ENCODE measurements at places on chromosomes 12 and 14.

GRCh38 chr14:79424462-79424861, 786.8 kb downstream of the DIO2 start:
- no peak for DNase-seq

GRCh38 chr14:91108941-91109611, 4.8 kb upstream of the DGLUCY start:
- DNase-seq: no peak

GRCh38 chr14:77526266-77526665, 27.6 kb upstream of the ISM2 start:
- DNase-seq: no peak

- DNase-seq: no peak
These were observed 80.9 kb downstream of the WSCD2 start for GRCh38 chr12:108210001-108210400.

GRCh38 chr14:45246691-45247090, 6.3 kb downstream of the MIS18BP1 start:
- DNase-seq: no peak

- no peak for DNase-seq
These were observed 125.4 kb downstream of the KIF26A start for GRCh38 chr14:104263675-104264358.

GRCh38 chr14:60204104-60204842, 39.1 kb upstream of the DHRS7 start:
- no peak for DNase-seq

DNA sequence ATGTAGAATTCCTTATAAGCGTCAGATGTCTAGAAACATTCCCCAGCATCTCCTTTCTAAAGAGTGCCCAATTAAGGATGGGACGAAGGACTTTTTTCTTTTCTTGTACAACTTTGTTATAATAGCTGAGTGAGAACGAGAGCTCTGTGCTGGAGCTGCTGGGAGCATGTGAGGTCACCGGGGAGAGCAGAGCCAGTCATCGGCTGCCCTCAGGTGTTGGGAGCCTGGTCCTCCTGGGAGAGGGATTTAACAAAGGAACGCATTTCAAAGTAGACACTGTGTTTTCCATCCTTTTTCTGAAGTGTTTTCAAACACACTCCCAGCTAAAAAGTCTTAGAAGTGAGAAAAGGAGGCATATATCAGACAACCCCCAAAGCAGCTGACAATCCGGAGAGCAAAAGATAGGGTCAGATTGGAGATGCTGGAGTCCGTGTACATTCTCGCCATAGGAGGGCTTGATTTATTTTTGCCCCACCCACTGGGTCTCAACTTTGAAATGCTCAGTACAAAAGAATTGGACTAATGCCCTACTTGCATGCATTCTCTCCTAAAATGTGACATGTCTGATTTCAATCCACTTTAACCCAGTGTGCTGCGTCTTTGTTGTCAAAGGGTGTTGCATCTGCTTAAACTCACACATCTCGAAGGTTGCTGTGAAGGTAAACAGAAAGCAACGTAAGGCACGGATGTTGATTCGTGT, 50.8 kb upstream of the PIWIL1 start:
- no peak for DNase-seq

DNA sequence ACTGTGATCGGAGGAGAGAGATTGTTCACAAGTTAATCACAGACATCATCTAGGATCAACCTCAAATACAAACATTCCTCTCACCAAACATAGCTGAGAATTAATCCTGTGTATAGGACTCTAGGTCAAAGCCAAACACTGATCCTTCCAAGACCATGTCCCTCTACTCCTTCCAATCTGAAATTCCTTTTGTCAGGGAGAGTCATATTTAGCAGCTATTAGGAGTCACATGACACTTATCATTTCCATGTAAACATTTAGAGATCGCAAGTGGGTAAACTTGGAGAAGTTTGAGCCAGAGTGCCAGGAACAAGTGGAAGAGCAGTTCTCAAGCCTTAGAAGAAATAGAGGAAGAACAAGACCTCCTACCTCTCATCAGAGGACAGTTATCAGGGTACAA, 13.5 kb downstream of the OR2AP1 start:
- DNase-seq: no peak

DNA sequence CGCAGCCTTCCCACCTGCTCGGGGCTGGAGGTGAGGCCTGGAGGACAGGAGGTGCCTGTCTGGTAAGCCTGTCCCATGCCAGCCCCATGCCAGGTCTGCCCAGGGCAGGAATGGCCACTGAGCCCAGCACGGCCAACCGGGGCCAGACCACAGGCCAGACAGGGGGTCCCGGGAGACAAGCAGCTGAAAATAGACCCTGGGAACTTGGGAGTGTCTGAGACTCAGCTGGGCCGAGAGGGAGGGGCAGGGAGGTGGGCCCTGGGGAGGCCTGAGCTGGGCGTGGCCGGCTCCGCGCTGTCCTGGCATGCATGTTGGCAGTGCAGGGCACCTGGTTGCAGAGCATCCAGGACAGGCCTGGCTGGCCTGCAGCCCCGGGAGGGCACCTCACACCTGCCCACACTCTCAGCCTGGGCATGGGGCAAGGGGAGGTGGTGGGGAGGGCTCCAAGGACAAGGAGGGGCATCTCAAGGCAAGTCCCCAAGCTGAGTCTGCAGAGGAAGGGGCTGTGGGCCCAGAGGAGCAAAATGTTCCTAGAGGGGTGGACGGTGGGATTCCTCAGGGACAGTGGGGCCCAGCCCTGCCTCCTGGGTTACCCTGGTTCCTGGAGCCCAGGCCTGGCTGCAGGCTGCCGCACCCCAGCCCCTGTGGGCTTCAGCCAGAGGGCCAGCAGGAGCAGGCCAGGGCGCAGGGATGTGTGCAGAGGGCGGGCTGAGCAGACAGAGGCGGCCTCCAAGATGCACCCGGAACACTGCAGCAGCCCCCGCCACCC, 3.2 kb upstream of the CRIP1 start:
- no peak for DNase-seq

- peak; percentile 54 for DNase-seq
These were observed 353.7 kb downstream of the APAF1 start for GRCh38 chr12:98998697-98999299.

DNA sequence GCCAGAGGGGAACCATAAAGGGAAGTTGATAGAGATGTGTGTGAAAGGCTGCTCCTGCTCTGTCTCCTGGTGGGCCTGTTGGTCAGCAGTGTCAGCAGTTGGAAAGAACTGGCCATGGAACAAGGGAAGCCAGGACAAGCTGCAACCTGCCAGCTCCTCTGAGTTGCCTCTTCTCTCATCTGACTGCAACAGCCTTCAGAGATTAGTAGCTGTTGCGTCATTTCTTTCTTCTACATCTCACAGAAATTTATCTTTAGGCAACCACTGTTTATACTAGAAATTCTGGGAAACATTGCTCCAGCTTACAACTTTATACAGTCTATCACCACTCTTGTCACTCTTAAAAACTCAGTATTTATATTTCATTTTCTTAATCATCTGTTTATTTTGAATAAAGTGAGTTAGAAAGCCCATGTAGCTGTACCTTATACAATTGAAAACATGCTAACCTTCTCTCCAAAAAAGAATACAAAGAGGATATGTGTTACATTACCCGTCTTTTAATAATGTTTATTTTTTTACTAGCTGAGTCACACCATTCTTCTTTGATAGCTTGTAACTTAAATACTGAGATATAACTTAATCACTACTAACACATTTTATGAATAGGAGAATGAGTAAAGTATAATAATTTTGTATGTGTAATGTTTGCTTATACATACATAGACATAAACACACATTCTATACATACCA, 224.2 kb downstream of the LRFN5 start:
- no peak for DNase-seq

DNA sequence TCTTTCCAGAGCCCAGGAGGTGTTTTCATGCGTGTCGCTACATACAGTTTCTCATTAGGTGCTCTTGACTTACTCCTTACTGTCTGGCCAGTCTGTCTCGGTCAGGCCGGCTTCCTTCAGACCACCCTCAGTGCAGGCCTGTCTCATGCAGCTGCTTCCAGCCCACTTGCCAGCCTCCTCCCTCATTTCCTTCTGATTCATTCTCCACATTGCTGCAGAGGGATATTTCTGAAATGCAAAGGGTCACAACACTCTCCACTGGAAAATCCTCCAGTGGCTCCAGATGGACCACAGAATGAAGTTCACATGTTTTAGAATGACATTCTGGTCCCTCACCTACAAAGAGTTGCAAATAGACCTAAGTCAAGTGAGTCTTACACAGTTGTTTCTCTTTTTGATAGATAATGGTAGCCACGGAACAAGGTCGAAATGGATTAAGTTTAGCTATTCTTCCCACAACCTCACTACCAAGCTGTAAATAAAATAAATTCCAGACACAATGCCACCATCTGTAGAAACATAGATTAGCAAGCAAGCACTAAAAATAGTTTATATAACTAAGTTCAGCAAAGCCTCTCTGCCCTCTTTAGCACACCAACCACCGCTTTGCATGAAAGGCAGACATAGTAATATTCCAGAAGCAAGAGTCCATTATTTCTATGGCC, 146.9 kb downstream of the ESR2 start:
- no peak for DNase-seq

DNA sequence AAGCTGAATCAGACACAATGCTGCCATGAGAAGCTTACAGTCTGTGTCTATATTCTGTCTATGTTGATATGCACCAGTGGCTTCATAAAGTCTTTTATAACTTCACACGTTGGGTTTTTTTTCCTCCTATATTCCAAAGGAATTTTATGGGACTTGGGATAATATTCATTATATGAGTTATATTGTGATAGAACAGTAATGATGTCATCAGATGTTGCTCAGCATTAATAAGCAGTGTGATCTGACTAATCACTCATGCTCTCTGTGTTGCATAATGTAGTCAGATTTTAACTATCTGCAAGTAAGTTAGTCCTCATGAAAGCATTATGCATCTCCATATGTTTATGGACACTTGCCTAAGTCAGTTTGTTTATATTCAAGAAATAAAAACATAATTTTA, 159.6 kb downstream of the PLCZ1 start:
- no peak for DNase-seq

DNA sequence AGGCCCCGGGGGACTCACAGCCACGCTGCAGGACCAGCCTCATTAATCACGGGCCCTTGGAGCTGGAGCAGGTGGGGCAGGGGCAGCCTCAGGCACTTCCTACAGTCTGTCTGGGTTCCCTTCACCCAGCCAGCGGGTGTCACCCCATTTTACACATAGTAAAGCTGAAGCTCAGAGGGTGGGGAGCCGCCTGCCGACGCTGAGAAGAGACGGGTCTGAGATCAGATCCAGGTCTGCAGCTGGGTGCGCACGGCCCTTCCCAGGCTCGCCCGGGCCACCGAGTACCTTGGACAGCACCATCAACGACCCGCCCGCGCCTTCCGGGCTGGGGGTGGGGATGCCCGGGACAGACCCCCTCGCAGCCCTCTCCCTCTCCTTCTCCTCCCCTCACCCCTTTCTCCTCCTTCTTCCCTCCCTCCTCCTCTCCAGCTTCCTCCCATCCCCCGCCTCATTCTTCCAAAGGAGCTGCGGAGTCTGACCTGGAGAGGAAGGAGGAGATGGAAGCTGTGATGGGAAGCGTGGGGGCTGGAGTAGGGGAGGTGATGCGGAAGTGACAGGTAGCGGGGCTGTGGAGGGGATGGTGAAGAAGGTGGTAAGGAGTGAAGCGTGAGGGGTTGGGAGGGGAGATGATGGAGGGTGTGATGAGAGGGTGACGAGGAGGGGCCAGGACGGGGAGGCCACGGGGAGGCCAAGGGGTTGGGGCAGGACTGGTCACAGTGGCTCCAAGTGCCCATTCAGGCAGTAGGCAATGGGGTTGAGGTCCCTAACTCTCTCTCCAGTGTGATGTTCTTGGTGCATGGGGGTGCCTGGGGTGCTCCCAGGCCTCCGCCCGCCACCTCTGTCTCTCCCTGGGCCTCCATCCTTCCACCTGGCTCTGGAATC, 8.8 kb downstream of the DTX1 start:
- no peak for DNase-seq

DNA sequence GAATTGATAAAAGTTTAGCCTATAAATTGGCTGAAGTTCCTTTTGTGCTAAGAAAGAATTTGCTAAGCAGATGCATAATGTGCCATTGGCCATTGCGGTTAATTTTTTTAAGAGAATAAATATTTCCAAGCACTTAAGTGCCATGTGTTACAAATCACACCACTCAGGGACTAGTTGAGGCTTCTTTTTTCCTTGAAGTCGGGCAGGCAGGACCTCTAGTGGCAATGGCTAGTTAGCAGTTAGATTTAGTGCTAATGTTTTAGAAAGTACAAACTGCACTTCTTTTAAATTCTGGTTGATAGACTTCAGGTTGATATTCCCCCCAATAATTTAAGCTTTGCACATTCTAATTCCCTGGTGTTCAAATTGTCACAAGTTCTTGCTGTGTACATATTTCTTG, 294.3 kb downstream of the APAF1 start:
- DNase-seq: peak; percentile 70

GRCh38 chr14:23168246-23168645, 15.2 kb downstream of the SLC7A8 start:
- no peak for DNase-seq

GRCh38 chr12:32822344-32822743, 66.6 kb upstream of the YARS2 start:
- no peak for DNase-seq

DNA sequence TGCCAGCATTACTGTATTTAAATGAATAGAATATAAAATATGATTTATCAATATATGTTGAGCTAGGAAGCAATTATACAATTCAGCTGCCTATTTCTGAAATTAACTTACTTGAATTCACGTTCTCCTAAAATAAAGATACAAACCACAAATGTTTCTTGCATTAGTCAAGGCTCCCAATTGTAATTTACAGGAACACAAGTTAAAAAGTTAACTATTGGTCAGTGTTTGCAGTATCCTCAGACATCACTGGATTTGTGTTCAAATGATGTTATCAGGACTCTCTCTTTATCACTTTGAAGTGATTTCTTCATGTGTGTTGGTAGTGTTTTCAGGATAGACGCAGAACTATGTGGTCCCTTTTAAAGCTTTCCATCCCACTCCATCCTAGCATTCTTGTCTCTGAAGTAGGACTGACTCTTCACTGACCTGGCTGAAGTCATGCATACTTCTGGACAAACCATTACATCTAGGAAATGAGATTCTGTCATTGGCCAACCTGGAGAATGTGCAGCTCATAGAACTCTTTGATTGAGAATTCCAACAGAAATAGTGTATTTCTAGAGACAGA, 156.1 kb downstream of the KICS2 start:
- no peak for DNase-seq

DNA sequence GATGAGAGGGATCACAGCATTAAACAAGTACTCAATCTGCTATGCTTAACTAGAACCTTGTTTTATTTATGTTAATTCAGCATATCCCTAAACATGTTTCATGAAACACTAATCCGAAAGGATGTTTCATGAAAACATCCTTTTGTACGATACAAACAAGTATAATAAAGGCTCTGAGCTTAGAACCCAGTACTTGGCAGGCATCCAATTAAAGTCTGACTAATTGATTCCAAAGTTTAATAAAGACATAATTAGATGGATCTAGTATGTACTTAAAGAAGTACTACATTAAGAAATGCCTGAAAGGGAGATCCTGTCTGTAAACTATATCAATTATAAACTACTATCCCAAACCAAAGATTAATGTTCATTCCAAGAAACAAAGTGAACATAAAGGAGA, 51.8 kb downstream of the SCAF11 start:
- no peak for DNase-seq

GRCh38 chr14:22221508-22221907, 367.5 kb downstream of the DAD1 start:
- DNase-seq: no peak

GRCh38 chr14:65075628-65076325, 26.5 kb downstream of the MAX start:
- DNase-seq: peak; percentile 40

Data from globus pallidus (tissue), 1 donor.